Activated CD4-positive, alpha-beta memory T cell treated with anti-CD3 and anti-CD28 coated beads for 36 hours (primary cell): ENCODE measurements at places on chromosomes 5 and 9.

DNA sequence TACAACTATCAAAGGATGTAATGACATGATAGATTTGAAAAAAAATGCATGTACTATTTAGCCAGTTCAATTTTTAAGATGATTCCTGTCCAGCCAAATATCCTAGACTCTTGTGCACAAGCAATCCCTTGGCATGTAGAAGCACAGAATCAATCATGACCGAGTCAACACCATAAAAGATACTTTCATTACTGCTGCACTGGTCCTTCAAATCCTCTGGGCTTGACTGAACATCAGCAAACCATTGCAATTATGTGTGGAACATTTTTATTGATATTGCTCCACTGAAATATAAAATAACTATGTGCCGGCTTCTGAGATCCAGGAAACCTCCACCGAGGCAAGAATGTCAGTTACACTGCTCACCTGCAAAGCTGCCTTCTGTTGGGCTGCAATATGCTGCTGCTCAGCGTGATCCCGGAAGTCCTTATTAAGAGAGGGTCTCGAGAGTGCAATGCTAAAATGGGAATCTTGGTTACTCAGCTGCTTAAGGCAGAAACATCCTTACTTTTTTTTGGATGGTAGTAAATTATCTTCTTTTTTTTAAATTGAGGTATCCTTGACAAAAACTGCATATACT, 28.7 kb downstream of the INIP start:
- no peak for DNase-seq
- H3K27me3 ChIP-seq = no peaks in the 10 kb centered on the region
- H3K4me3 ChIP-seq = no peak overlapping the region
- H3K36me3 ChIP-seq = peaks cover 50% of the 10 kb centered on the region

DNA sequence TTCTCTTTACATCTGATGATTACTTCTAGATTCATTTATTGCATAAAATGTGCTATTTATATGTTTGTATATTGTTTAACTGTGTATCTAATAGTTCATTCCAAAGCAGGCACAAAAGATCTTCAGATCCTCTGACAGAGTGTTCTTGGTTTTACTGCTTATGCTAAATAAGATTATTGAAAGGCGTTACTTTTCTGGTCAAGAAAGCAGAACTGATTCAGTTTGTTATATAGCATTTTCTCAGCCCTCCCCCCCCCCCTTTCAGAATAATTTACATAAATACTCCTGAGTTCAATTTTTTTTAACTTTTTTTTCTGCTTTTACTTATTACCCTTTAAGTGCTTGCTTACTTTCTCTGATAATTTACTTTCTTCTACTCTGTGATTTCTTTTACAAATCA, 15.4 kb downstream of the CDC42SE2 start:
- H3K27me3 ChIP-seq = no peaks in the 10 kb centered on the region
- peak overlapping the region; percentile 55 for H3K4me3 ChIP-seq
- no peak for DNase-seq
- H3K4me1 ChIP-seq = peaks cover 89% of the 10 kb centered on the region
- peaks cover 33% of the 10 kb centered on the region for H3K36me3 ChIP-seq

DNA sequence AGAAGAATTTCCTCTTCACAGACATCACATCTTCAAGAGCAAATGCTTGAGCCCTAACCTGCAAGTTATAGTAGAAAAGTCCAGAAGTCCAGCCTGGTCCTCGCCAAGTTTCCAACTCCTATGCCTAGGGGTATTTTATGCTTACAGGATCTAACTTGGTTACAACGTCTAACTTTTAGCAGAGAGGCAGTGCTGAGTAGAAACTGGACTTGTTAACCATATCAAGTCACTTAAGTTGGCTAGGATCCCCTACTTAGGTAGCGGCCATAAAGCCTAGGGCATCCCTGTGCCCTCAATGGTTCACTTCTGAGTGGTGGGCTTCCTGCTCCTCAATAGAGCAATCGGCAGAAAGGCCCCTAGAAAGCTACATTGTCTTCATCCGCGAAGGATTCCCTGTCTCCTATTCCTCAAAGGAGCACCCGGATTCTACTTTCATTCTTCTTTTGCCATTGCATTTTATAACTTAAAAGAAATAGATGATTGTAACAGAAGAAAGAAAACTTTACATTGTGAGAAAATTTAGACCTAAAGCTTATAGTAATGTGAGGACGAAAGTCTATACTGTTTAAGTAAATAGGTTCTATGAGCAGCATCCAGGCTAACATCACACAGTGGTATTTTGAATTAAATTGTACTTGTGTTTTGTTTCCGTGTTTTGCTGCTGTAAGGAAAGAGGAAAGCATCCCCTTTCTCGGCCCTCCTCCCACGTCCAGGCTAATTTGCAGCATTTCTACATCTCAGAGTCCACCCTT, 1.3 kb upstream of the MTAP start:
- peaks cover 32% of the 10 kb centered on the region for H3K4me1 ChIP-seq
- H3K27me3 ChIP-seq = peaks cover 17% of the 10 kb centered on the region
- H3K27ac ChIP-seq = peak overlapping the region; percentile 99
- DNase-seq = no peak

DNA sequence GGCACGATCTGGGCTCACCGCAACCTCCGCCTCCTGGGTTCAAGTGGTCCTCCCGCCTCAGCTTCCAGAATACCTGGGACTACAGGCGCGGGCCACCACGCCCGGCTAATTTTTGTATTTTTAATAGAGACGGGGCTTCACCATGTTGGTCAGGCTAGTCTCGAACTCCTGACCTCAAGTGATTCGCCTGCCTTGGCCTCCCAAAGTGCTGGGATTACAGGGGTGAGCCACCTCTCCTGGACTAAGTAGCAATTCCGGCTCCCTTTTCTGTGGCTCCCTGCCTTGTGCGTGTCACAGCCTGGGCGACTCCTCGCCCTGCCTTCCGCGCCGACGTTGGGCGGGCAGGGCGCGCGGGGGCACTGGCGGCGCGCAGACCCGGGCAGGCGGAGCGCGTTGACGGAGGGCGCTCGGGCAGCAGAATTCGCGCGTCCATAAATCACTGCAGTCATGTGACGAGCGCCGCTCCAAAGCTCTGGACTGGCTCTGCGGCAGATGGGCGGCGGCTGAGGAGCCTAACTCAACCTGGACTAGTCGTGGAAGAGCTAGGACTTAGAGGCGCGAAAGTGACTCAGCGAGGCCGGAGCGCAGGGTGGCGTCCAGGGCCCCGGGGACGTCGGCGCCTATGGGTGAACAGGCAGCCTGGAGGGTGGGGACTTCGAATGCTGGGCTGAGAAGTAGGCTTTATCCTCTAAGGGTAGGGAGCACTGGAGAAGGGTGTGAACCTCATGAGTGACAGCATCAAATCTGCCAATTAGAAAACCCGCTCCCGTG, 1.4 kb upstream of the CIZ1 start:
- peaks cover 13% of the 10 kb centered on the region for H3K36me3 ChIP-seq
- peaks cover 30% of the 10 kb centered on the region for H3K4me1 ChIP-seq
- H3K27me3 ChIP-seq = no peaks in the 10 kb centered on the region
- H3K27ac ChIP-seq = no peak overlapping the region
- peak overlapping the region; percentile 43 for H3K4me3 ChIP-seq
- peak; percentile 72 for DNase-seq

GRCh38 chr5:113336975-113337374, 97.8 kb downstream of the TSSK1B start:
- H3K27ac ChIP-seq = no peak overlapping the region
- H3K4me3 ChIP-seq = no peak overlapping the region
- no peaks in the 10 kb centered on the region for H3K27me3 ChIP-seq
- H3K4me1 ChIP-seq = peaks cover 4% of the 10 kb centered on the region

- H3K4me1 ChIP-seq = peaks cover 43% of the 10 kb centered on the region
- no peak for DNase-seq
- no peaks in the 10 kb centered on the region for H3K27me3 ChIP-seq
These were observed 4.2 kb upstream of the NINJ1 start for GRCh38 chr9:93138171-93138764.

DNA sequence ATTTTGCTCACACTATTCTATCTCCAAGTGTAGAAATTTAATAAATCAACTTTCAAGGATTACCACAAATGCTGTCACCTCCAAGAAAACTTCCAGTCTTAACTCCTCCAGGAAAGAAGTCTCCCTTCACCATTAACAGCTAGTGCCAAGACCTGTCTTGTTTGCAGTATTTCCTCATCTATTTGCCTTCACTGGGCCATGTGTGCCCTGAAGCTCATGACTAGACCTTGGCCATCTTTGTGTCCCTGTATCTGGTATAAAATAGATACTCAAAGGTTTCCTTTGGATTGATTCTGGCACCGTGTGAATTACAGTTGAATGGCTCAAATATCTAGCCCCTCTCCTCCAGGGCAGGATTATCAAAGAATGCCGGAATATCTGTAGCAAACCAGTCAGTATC, 346.7 kb upstream of the KLF4 start:
- H3K4me1 ChIP-seq = no peaks in the 10 kb centered on the region
- H3K27ac ChIP-seq = no peak overlapping the region
- H3K36me3 ChIP-seq = no peaks in the 10 kb centered on the region
- no peak overlapping the region for H3K4me3 ChIP-seq
- DNase-seq = no peak

DNA sequence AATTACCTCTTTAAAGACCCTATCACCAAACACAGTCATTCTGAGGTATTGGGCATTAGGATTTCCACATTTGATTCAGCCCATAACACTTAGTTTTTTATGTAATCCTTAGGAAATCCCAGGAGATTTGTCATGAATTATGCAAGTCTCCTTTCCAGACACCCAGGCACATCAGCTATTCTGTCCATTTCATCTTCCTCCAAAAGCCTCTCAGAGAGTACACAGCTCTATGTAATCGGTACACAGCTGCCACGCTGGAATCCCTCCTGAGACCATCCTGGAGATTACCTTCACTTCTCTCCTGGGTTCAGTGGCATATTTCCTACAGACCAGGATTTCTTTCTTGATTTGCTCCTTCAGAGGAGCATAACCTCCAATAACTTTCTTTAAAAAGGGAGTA, 2309.8 kb upstream of the WWC1 start:
- H3K27ac ChIP-seq = no peak overlapping the region
- DNase-seq = no peak
- no peaks in the 10 kb centered on the region for H3K36me3 ChIP-seq
- H3K4me1 ChIP-seq = no peaks in the 10 kb centered on the region

- peaks cover 12% of the 10 kb centered on the region for H3K27me3 ChIP-seq
- peak overlapping the region; percentile 82 for H3K27ac ChIP-seq
- H3K4me3 ChIP-seq = peak overlapping the region; percentile 73
- peaks cover 46% of the 10 kb centered on the region for H3K4me1 ChIP-seq
- peaks cover 14% of the 10 kb centered on the region for H3K36me3 ChIP-seq
- peak; percentile 54 for DNase-seq
These were observed 1.0 kb upstream of the NTMT1 start for GRCh38 chr9:129624947-129625346.

- H3K36me3 ChIP-seq = peaks cover 60% of the 10 kb centered on the region
- DNase-seq = no peak
- H3K4me3 ChIP-seq = no peak overlapping the region
- H3K27me3 ChIP-seq = no peaks in the 10 kb centered on the region
- H3K27ac ChIP-seq = peak overlapping the region; percentile 57
These were observed 94.7 kb downstream of the SERINC5 start for GRCh38 chr5:80161165-80161564.

DNA sequence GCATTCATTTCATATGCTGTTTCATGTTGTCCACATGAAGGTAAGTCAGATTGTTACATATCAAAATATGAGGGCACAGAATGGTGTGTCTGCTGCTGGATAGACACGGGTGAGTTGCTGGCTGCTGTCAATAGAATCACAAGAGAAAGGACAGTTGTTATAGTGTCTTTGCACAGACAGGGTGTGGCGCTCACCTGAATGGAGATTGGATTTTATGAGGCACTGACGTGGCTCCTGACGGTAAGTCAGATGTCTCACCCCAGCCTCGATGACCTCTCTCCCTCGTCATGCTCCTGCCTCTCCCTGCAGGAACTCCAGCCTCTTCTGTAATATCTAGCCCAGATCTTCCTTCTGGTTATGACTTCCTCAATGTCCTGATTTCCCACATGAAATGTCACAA, 75.4 kb upstream of the SELENOP start:
- no peaks in the 10 kb centered on the region for H3K4me1 ChIP-seq
- no peak overlapping the region for H3K4me3 ChIP-seq
- H3K36me3 ChIP-seq = no peaks in the 10 kb centered on the region
- no peak for DNase-seq

DNA sequence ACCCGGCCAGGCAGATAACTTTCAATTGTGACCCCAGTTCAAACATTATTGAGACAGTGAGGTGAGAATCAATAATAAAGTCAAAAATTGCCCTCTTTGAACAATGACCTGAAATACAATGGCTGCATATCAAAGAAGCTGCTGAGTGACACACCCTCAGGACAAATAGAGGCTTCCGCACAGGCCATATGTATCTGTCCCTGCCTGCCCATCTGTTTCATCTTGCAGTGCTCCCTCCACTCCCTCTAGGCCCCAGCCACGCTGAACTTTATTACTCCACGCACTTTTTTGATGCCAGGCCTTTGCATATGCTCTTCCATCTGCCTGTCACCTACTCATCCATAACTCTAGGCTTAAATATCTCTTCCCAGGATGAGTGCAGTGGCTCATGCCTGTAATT, 15.9 kb upstream of the PFDN1 start:
- no peak overlapping the region for H3K27ac ChIP-seq
- no peaks in the 10 kb centered on the region for H3K4me1 ChIP-seq
- no peak overlapping the region for H3K4me3 ChIP-seq
- no peaks in the 10 kb centered on the region for H3K27me3 ChIP-seq
- DNase-seq = no peak
- no peaks in the 10 kb centered on the region for H3K36me3 ChIP-seq

GRCh38 chr5:66364186-66364585, 220.1 kb downstream of the SREK1 start:
- no peaks in the 10 kb centered on the region for H3K36me3 ChIP-seq
- H3K27me3 ChIP-seq = peaks cover 5% of the 10 kb centered on the region
- H3K4me1 ChIP-seq = no peaks in the 10 kb centered on the region
- DNase-seq = no peak
- no peak overlapping the region for H3K4me3 ChIP-seq

- DNase-seq = no peak
- H3K4me3 ChIP-seq = no peak overlapping the region
- no peak overlapping the region for H3K27ac ChIP-seq
These were observed 152.6 kb upstream of the MSX2 start for GRCh38 chr5:174571662-174572397.

DNA sequence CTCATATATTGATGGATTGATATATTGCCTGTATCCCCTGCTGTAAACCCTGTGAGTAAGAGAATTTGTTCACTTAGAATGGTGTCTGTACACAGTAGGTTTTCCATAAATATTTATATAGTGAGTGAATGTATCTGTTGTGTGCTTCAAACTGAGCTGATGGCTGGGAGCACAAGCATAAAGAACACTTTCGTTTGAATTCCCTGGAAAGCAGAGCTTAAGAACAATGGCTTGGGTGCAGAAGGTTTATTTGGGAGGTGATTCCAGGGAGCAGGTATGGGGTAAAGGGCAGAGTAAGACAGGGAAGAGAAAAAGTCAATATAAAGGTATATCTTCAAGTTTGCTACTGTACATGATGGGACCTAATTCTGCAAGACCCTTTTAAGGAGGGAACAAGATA, 190.9 kb upstream of the TRIM32 start:
- H3K4me3 ChIP-seq = no peak overlapping the region
- H3K27ac ChIP-seq = no peak overlapping the region
- no peak for DNase-seq
- H3K27me3 ChIP-seq = no peaks in the 10 kb centered on the region
- no peaks in the 10 kb centered on the region for H3K4me1 ChIP-seq

DNA sequence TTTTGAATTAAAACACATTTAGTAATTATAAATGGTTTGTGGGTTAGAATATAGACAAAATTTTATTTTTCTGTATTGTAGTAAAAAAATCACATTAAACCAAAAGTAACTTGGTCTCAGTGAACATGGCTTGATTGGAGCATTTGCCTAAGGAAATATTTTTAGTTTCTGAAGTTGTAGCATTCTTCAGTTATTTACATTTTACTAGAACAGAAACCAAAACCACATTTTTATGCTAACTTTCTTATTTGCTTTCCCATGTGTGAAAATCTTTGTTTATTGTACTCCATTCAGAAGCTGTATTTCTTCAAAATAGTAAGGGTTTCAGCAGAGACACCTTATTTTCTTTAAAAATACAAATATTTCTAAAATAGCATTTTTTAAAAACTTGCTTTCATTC, 129.9 kb downstream of the SGCD start:
- peaks cover 2% of the 10 kb centered on the region for H3K27me3 ChIP-seq
- no peaks in the 10 kb centered on the region for H3K36me3 ChIP-seq
- no peak for DNase-seq
